Activated CD4-positive, alpha-beta T cell treated with anti-CD3 and anti-CD28 coated beads, Interleukin-2, amount 50 U/mL, for 1 hour (primary cell): ENCODE measurements at places on chromosomes 2 and 18.

GRCh38 chr2:188524519-188525113, 232.9 kb downstream of the GULP1 start:
- DNase-seq = peak; percentile 2

DNA sequence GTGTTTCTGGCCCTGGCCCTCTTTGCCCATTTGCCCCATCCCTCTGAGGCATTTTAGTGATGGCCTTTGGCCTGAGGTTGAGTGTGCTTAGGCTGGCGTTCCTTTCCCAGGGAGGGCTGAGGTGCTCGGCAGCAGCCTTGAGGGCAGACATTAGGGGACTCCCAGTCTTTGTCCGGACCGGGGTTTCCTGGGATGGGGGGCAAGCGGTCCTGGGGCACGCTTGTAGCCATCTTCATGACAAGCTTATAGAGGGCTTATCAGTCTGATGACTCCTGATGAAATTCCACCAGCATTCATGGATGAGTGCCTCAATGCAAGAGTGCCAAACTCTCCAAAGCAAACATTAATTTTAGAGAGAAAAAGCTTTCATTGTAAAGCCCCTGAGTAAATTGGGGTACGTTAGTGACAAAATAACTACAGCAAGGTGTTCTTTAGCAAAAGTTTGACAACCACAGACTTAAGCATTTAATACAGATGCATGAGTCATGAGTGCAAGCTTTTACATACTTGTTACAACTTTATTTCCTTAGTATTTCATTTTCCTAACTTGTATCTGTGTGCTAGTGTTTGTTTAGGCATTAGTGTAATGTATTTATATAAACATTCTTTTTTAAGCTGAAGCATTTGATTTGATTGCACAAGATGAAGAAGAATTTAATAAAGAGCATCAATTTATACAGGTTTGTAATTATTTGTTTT, 45.6 kb downstream of the CEP192 start:
- no peak for DNase-seq

GRCh38 chr2:71901466-71901865, 246.2 kb downstream of the CYP26B1 start:
- no peak for DNase-seq

- DNase-seq = peak; percentile 16
Measured at GRCh38 chr2:86238354-86238753, 39.1 kb downstream of the MRPL35 start.

DNA sequence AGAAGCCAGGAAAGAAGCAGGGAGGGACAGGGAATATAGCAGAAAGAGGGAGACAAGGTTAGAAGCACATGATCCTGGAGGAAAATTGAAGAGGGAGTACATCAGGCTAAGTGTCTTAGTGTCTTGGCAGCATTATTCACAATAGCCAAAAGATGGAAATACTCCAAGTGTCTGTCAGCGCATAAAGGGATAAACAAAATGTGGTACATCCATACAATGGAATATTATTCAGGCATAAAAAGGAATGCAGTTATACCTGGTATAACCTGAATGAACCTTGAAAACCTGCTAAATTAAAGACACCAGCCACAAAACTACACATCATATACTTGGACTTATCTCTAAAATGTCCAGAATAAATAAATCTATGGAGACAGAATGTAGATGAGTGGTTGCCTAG, 219.1 kb upstream of the PID1 start:
- DNase-seq = no peak

DNA sequence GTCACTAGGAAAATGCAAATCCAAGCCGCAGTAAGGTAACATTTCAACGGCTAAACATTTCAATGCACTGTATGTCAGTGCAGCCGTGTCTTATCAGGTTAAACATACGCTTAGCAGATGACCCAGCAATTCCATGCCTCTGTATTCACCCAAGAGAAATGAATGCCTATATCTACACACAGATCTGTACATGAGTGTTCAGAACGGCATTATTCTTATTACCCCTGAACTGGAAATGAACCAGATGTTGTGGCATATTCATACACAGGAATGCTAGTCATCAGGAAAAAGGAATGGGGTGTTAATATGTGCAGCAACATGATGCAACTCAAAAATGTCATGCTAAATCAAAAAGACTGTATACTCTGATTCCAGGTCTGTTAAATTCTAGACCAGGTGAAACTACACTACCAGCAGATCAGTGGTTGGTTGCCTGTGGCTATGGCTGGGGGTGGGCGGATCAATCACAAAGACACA, 80.4 kb upstream of the RPL31 start:
- DNase-seq = no peak

DNA sequence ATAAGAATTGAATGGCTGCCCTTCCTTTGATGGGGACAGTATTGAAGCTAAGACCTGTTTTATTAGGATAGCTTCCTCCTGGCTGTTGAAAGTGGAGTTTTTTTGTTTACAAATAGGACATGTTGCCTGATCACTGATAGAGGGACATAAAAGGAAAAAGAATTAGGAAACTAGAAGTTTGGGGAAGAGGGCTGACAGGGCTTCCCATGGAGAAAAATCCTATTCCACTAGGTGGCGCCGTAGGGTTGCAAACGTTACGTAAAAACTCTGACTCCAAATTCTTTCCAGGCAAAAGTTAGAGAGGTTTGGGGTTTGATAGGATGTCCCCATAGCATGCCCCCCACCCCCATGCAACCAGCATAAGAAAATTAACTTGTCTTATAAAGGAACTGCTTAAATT, 11.1 kb upstream of the RBFA start:
- DNase-seq = no peak

DNA sequence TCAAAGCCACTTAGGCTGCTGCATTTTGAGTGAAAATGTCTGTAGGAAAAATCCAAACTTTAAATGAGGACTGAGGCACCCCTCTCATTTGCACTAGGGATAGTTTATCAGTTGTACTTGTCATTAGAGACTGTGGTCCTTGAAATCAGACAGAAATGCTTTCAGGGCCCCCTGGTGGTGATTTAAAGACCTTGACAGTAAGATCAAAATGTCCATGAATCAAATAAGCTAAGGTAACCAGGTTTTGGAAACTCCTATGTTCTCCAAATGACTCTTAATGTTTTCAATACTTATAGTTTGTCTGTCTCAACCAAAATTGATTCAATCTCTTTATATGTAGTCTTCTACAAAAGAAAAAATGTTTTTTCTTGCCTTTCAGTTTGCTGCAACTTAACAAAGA, 28.8 kb upstream of the DDX18 start:
- DNase-seq = peak; percentile 1

DNA sequence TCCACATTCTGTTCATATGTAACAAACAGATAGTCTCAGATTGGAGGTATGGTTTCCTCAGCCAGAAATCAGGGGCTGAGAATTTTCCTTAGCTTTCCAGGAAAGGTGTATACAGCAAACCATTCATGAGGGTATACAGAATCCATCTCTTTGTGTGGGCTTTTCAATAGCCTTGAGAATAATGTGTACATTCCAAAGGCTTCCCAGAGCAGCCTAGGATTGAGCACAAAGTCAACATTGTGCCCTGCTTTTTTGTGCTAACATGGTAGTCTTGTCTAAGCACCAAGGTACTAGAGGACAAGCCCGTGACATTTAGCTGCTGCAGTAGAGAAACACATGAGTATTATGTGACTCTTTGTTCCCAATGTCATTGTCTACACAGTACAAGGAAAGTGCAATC, 322.1 kb upstream of the TANK start:
- DNase-seq = no peak

DNA sequence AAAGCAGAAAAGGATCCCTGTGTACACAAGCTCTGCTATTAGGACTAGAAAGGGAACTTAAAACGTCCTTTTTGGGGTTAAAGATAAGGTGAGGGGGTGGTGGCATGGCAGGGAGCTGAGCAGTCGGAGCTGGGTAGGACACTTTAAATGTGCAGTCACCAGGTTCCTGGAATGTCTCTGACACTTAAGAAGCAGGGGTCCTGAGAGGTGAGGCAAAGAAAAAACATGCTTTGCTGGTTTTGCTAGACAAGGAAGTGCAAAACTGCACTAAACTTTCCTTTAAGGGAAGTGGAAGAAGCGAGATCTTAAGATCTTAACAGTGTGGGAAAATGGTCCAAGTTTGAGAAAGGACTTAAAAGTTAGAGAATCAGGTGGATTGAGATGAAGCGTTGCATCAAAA, 99.5 kb upstream of the MAP3K20 start:
- no peak for DNase-seq

- DNase-seq = no peak
Measured at GRCh38 chr18:69948919-69949537, 1.4 kb upstream of the CD226 start.

GRCh38 chr18:56407646-56408180, 230.7 kb downstream of the TXNL1 start:
- no peak for DNase-seq

DNA sequence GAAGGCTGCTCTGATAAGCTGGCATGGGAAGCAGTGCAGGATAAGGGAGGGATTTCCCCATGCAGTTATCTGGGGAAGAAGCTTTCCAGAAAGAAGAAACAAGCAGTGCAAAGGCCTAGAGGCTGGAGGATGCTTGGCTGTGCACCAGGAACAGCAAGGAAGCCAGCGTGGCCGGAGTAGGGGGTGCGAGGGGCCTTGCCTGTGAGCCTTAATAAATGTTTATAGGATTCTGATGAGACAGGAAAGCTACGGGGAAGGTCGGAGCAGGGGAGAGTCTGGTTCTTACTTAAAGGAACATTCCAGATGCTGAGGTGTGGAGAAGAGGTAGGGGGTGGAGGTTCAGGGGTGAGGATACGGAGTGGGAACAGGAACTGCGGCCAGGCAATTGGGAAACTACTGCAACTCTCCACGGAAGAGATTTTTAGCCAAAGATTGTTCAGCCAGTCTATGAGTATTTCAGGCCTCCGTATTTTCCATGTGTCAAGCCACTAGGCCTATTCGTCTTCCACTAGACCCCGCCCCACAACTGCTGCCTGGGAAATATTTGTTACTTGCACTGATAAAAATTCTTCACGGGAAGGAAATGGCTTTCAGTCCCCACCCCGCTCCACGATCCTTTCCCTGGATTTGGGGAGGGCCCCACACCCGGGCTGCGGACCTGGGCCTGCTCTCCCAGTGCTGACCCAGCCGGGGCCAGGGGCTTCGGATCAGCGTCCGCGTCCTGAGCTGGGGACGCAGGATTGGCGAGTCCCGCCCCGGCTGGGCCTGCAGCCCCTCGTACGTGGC, 516 bp downstream of the EIF2AK2 start:
- DNase-seq = peak; percentile 24

- DNase-seq = no peak
Measured at GRCh38 chr2:209666296-209666695, 105.3 kb upstream of the UNC80 start.

DNA sequence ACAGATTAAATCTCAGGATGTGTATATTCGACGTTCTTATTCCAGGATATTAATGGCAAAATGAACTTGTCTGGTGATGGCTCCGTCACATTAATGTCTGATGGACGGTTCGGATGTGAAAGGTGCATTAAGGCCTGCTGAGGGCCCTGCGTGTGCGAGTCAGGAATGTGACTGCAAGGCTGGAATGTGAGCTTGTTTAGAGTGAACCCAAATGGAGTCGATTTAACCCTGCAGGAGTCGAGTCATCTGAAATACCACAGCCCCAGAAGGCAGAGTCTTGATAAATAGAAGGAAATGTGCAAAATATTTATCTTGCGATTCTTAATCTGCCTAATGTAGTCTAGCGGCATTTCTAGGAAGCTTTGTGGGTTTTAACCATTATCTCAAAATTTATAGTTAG, 44.3 kb downstream of the RDH14 start:
- DNase-seq = no peak

DNA sequence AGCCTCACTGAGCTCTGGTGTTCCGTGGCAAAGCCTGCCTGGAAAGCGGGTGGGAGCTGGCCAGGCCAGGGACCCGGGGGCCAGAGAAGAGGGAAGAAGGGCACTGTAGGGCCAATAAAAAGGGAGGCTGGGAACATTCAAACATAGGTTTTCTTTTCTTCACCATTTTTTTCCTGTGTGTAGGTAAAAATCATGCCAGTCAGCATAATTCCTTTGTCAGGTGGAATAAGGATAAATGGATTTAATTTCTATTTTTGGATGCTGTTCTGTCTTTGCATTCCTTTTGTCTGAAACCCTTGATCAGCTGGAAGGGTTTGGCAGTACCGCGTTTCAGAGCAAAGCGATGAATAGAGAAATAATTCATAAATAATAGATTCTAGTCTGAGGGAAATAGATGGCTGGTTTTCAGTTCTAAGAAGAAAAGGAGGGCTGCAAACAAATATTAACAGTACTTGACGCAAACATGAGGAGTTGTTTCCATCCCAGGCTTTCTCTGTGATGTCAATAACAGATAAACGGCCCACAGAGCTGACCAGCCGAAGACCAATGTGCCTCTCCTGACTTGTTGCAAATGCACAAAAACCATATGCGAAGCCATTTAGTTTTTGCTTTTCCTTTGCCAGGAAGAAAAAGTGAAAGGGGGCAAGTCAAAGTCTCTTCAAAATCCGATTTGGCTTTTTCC, 384.4 kb downstream of the TSN start:
- DNase-seq = no peak

- no peak for DNase-seq
Measured at GRCh38 chr2:105917688-105918087, 173.0 kb downstream of the NCK2 start.

DNA sequence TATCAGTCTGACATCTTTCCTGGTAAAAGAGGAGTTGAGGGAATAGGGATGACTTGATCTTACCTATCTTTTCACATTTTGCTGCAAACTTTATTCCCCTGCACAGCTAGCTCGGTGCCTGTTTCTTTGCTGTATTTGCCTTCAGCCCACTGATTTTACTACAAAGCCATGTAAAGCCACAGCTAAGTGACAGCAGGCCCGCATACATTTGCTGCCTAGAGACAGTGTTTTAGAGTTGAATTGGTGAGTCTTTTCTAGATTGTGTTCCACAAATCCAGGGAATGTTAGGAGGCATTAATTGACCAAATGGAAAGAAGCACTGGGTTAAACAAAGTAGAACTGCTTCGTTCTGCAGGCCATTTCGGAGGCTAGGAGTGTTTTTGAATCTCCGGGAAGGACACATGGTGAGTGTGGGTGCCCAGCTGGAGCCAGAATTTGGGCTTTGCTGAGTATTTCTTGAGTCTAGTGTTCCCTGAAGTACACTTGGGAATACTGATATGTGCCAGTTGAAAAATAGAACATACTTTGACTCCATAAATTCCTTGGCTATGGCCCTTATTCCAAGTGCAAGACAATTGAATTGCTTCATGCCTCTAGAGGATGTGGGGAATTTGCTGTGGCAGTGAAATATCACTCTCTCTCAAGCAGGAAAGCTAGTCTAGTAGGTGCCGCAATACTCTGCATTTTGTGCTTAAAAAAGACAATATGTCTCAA, 329.8 kb downstream of the PTPRM start:
- DNase-seq = no peak

GRCh38 chr2:28276807-28277206, 115.9 kb upstream of the FOSL2 start:
- DNase-seq = no peak

DNA sequence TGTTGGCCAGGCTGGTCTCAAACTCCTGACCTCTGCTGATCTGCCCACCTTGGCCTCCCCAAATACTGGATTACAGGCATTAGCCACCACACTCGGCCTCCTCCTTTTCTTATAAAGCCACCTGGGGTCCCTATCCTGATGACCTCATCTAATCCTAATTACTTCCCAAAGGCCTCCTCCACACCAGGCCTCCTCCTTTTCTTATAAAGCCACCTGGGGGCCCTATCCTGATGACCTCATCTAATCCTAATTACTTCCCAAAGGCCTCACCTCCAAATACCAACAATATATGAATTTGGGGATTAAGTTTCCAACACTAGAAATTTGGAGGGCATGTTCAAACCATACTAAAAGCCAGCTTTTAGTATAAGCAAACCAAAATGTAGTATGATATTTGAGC, 9.7 kb upstream of the RMC1 start:
- no peak for DNase-seq
